Pancreas (tissue), 10 donors: ENCODE measurements at places on chromosomes 6 and 20.

DNA sequence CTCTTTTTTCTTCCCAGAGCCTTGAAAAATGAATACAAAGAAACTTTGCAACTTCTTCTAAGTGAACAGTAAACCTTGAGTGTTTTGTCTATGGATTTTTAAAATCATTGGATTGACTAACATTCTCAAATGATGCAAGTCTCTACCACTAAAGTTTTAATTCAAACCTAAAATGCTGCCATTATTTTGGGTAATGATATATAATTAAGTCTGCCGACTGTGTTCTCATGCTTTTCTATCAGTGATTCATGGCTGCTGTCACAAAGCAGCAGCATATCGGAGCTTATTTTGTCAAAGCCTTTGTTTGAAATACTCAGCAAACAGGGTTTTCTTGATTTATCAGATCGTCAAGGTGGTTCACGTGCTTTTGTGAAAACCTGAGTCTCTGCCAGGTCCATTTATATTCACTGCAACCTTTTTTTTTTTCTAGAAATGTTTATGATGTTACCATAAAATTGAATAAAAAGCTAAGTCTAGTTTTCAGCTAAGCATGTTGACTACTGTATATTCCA lies 96.3 kb downstream of the GJA1 start:
- no peak for DNase-seq

DNA sequence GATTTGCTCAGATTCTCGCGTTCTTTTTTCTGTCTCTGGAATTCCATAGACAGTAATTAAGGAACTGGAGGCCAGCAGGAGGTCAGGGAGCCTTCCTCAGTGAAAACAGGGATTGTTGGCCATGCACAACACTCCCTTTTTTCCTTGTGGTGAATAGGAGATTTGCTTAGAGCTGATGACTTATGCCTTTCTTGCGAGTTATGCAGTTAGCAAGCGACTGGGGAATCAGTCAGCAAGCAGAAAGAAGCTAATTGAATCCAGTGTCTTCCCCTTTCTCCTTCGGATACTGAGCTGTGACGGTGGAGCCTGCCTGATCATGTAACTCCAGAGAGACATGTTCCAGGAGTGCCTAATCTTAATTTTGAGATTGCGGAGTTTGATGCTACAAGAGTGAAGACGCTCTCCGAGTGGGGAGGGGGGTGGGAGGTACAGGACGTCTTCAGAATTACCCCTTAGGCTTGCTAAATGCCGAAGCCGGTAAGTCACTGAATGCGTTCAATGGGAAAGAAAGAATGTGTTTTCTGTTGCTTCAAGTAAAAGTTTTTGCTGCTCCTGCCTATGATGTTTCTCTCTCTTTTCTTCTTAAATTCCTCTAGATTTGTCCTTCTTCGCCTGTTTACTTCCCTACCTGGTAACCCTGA lies 165.9 kb downstream of the SASH1 start:
- no peak for DNase-seq

- DNase-seq = no peak
These were observed 36.0 kb downstream of the ADNP start for GRCh38 chr20:50895111-50895830.

DNA sequence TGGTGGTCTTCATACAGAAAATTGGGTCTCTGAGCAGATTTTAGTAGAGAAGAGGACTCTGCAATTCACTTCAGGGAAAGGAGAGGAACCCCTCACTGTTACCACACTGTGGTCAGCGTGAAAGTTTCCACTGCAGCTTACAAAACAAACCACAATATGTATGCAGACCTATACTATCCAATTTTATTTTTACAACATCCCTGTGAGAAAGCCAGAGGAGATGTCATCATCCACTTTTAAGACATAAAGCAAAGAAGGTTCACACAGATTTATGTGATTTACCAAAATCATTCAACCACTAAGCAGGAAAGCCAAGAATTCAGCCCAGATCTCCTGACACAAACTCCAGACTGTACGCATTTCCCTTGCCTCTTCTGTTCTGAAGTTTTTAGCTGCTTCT lies 442.4 kb downstream of the FRK start:
- DNase-seq = no peak

GRCh38 chr20:10524034-10524476 lies 89.0 kb downstream of the SLX4IP start:
- DNase-seq = no peak

DNA sequence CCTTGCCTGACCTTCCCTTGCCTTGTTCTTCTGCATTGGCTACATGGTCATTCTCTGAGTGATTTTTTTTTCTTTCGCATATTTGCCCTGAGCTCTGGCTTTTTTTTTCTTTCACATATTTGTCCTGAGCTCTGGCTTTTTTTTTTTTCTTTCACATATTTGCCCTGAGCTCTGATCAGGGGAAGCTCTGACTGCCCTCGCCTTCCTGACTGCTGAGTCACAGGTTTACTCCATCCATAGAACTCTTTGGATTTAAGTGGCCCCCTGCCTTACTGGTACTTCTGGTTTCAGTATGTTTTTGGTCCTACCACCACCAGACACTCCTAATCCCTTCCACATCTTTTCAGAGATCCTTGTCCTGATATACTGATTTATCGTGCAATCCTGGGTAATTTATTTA lies 201.1 kb downstream of the OGFRL1 start:
- DNase-seq = no peak

DNA sequence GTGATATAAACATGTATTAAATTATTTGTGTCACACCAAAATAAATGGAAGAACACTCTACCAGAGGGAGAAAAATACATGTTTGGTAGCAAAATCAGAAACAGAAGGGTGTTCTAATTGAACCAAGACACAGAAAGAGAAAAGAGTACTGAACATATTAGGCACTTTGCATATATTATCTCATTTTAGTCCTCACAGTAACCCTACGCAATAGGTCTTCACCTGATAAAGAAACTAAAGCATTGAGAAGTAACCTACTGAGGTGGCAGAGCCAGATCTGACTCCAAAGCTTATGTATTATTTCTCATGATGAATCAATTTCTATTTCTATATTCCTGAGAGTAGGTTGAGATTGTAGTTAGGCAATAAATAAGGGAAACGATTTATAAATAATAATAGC lies 77.7 kb downstream of the FYN start:
- no peak for DNase-seq

- no peak for DNase-seq
These were observed 39.2 kb downstream of the TRIM27 start for GRCh38 chr6:28884423-28885131.

- no peak for DNase-seq
These were observed 640 bp downstream of the SAYSD1 start for GRCh38 chr6:39114388-39114703.

DNA sequence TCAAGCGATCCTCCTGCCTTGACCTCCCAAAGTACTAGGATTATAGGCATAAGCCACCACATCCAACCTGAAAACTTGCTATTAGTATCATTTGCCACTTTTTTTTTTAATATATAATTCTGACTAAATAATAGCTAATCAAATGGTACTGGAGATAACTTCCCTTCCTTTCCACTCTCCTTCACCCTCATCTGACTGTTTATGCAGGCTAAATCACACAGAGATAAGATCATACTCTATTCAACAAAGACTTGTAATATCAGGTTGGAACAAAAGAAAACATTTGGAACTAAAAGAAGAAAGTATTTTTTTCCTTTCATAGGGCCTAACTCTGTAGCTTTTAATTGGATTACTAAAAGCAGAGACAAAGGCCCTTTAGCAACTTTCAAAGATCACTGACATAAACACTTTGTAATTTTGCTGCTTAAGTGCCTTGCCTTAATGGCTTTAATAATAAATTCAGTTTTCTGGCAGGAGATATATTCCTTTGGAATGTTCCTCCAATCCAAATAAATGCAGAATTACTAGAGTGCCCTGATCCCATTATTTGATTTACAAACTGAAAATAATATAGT lies 198.7 kb upstream of the ASCC3 start:
- no peak for DNase-seq

- no peak for DNase-seq
These were observed 71.4 kb downstream of the ARID1B start for GRCh38 chr6:156848533-156848932.

DNA sequence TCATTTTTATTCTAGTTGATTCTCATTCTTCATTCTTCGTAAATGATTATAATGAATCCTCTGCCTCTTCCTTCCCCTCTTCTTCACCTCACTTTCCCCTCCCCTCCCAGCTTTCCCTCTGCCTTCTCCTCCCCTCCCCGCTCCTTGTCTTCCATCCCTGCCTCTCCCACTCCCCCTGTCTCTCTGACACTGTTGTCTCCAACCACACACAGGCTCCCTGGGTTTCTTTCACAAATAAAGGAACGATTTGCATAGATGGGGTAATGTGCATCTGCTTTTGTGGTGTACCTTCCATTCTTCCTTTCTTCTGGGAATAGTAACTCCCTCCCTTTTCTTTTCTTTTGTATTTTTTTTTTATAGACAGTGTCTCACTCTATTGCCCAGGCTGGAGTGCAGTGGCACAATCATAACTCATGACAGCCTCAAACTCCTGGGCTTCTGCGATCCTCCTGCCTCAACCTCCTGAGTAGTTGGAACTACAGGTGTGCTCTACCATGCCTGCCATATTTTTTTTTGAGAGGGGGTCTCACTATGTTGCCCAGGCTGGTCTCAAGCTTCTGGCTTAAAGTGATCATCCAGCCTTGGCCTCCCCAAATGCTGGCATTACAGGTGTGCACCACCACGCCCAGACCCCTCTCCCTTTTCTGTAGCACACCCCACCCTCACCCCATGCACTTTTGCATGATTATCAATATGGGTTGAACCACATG lies 318.6 kb downstream of the PRKN start:
- DNase-seq = no peak

GRCh38 chr20:54337144-54337543 lies 129.3 kb downstream of the PFDN4 start:
- DNase-seq = no peak

- no peak for DNase-seq
These were observed 294.6 kb upstream of the POU3F2 start for GRCh38 chr6:98539741-98540140.

DNA sequence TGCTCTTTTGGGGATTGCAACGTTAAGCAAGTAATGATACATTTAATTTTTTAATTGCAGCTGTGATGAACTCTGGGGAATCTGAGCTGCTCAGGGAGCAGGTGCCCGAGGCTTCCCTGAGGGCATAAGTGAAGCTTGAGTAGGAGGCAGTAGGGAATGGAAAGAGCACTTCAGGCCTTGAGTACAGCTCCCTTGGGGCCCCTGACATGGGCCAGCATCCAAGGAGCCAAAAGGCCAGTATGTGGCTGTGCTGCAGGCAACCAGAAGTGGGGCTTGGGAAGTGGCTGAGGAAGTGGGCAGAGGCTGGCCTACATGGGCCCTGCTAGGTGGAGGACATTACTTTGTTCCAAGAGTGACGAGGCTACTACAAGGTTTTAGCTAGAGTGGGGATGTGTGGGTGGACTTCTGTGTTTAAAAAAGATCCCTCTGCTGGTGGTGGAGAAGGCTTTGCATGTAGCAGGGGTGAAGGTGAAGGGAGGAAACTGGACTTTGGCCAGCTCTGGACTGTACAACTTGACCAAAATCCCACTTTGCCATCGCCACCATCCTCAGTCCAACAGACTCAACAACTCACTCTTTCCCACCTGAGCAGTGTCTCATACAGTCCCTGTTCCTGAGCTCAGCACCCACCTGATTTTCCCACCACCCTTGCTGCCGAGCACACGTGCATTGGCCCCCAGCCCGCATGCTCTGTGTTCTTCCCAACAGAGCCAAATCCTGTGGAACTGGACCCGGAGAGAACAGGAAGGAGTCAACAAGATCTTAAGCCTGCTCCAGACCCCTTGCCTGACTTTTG lies 10.9 kb upstream of the ZNF831 start:
- no peak for DNase-seq

- DNase-seq = no peak
These were observed 19.8 kb upstream of the MYLIP start for GRCh38 chr6:16108921-16109658.

- DNase-seq = no peak
These were observed 83.4 kb upstream of the RGS17 start for GRCh38 chr6:153214436-153214835.
